ENCODE measurements at places on chromosomes 3 and 15.

DNA sequence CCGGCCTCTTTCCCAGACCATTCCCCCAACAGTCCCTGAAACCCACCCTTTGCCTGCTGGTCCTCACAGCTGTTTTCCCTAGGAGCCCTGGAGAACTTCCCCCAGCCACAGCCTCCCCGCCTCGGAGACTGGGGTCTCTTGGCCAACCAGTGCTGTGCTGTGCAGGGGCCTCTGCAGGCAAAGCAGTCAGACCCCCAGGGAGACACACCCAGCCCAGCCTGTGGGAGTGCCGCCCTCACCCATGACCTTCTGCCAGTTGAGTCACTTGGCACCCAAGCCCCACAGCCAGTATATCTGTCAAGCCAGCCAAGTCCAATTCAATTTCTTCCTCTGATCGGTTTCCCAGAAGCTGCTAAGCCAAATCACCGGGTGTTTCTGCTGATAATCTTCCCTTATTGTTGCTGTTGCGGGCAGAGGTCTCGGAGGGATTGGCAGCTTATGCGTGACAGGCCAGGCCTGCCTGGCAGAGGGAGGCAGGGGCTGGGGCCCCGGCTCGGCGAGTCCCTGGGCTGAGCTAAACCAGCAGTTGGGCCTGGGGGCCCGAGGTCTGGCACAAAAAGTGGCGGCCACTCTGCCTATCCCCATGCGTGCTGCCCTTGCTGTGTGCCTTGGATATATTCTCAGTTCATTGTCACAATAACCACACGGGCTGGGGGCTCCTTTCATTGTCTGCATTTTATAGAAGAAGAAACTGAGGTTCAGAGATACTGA is 65.6 kb upstream of the SLC6A1 start:
- DNase-seq: no peak

DNA sequence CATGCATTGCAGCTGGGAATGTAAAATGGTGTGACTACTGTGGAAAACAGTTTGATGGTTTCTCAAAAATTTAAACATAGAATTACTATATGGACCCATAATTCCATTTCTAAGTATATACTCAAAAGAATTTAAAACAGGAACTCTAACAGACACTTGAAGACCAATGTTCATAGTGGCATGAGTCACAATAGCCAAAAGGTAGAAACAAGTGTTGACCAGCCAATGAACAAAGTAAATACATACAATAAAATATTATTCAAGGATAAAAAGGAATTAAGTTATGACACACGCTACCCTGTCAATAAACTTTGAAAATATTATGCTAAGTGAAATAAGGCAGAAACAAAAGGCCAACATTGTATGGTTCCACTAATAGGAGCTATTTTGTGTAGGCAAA is 357.4 kb upstream of the IL12A start:
- no peak for DNase-seq

DNA sequence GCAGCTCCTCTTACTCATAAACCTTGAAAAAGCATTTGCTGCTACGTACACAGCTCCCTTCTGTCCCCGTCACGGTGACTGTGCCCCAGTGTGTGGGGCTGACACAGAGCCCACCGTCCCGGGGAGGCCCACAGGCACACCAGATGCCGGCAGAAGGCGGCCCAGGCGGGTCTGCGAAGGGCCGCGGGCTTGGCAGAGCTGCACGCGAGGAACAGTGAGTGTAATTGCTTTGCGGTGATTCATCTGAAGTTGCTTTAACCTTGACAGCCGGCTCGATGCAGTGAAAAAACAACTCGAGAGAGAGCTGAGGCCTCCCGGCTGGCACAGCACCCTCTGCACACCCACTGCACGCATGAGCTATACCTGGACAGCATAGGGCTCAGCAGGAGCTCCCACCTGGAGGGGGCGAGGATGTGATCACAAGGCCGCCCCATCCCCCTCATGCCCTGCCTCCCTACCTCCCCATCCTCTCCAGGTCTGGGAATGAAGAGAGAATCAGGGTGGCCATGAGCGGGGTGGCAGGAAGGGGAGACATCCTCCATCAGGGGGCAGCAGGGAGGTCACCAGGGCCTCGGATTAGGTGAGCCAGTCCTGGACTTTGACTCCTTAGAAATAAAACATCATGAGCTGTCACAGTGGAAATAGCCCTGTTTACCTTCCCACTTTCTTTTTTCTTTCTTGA is 172.7 kb downstream of the MEGF11 start:
- peak; percentile 60 for DNase-seq

GRCh38 chr15:98845138-98845884 is 162.3 kb downstream of the PGPEP1L start:
- no peak for DNase-seq

- DNase-seq: no peak
Observed at GRCh38 chr3:191345334-191345733, 15.0 kb upstream of the UTS2B start.

DNA sequence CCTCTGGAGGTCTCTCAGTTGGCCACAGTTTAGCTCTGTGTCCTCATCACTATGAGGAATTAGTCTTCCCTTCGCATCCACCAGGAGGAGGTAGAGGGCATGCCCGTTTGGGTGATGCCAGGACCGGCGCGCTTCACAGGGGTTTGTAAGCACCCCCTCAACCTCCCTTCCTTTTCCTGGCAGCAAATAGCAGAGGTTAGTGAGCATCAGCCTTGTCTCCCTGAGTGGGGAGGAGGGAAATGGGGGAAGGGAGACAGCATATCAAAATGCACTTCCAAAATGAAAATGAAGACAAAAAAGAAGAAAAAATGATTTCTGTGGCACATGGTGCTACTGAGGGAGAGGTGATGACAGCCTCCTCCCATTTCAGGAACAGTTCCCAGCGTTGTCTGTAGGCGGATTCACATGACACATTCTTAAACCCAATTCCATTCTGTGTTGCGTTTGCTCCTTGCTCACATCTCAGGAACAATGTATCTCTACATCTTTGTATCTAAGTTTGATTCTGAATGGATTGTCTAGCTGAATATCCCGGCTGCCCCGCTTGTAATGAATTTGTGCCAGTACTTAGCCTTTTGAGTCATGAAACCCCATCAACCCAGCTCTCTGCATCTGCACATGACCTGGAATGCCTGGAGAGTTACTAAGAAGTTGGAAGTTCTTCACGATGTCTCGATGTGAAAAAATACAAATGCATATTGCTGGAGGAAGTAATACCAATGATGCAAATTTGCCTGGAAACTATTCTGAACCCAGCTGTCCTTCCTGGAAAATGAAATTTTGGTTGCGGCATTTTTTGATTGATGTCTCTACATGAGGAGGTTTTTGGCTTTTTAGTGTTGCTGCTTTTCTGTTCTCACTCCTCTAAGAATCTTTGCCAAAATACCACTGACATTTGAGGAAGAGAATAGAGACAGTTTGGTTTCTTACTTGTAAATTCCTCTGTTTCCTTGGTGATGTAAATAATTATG is 45.2 kb downstream of the TYRO3 start:
- DNase-seq: peak; percentile 68

- DNase-seq: no peak
Observed at GRCh38 chr15:25242166-25242879, 196.5 kb downstream of the UBE3A start.

DNA sequence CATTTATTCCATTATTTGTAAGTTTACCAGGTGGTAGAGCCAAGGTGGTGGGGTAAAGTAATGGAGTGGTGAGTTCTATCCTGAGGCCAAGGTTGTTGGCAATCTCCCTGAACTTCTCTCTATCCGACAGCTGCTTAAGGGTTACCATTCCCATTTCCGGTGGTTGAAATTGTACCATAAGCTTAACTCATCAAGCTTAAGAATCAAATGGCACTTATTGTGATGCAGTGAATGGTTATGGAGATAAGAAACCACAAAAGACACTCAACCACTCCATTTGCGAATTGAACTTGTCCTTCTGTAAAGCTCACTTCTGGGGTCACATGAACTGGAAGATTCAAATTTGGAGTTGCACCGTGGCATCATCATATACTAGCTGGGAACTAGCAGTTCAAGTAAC is 287.4 kb upstream of the SLCO3A1 start:
- DNase-seq: no peak

- DNase-seq: no peak
Observed at GRCh38 chr3:7340795-7341194, 479.9 kb downstream of the GRM7 start.

GRCh38 chr3:45994419-45995235 is 997 bp downstream of the FYCO1 start:
- no peak for DNase-seq

- DNase-seq: no peak
Observed at GRCh38 chr15:63441266-63441665, 59.6 kb upstream of the CA12 start.

DNA sequence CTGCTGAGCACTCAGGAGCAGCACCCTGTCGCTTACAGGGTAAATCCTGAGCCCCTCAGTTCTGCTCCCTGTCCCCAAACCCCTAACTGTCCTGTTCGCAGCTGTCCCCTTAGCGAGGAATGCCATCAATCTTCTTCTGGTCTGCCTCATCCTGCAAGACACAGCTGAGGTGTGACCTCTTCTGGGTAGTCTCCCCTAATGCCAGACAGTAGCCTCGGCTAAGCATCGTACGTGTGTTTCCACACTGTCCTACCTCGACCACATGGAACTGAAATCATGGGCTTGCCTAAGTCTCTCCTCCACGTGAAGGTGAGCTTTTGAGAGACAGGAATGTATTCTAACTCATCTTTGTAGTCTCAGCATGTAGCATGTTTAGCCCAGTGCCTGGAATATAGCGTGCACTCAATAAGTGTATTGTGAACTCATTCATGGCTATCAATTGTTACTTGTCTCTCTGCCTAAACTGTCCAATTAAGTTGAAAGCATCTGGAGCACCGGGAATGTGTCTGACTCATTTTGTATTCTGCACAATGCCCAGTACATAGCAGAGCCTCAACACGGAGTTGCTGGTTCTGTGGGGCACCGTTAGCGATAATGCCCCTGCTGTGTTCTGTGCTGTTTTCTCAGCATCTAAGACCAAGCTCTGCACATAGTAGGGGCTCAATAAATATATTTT is 90.2 kb downstream of the HES1 start:
- DNase-seq: no peak

- no peak for DNase-seq
Observed at GRCh38 chr3:65854606-65855304, 184.0 kb downstream of the MAGI1 start.

- DNase-seq: no peak
Observed at GRCh38 chr3:137110392-137110996, 152.7 kb downstream of the IL20RB start.

DNA sequence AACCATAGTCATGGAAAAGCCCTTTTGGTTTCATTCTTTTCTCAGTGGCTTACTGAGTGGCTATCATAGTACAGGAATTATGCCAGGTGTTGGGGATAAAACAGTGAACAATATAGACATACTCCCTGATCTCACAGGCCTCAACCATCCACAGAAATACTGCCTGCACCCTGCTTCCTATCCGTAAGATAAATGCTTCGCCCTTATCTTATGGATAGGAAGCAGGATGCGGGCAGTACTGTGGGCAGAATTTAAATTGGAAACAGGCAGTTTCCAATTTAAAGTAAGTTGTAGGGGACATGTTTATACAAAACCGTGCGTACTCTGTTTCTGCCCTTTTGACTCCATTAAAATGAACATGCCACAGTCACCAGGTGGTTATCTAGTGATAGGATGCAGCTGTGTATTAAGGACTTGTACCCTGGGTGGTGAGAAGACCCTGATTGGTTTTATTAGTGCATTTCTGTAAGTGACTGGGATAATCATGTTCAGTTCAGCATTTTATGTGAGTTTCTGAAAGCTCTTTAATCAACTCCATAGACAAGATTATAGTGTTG is 141.8 kb upstream of the BHLHE40 start:
- no peak for DNase-seq

GRCh38 chr3:151425627-151426340 is 35.1 kb downstream of the IGSF10 start:
- no peak for DNase-seq

DNA sequence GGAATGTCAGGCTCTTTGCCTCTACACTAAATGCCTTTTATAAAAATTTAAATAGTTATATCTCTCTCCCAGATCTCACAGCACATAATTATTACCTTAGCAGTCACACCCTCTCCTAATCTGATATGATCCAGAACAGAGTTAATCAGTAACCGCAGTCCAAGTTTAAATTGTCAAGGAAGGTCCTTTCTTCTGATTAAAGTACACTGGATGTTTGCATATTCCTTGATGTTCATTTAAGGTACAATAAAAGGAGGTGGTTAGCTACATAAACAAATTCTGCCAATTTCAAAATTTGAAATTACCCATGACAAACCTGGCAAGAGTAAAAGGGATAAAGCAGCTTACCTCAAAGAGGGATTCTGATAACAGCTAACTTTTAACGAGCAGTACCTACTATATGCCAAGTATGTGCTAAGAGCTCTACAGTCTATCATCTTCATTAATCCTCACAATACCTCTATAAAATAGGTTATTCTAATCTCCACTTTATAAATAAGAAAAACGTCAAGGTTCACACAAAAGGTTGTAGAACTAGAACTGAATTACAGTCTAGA is 4.3 kb downstream of the GOLIM4 start:
- DNase-seq: no peak

- peak; percentile 69 for DNase-seq
Observed at GRCh38 chr3:72903004-72903403, 15.2 kb downstream of the GXYLT2 start.
